CD4-positive, alpha-beta T cell treated with Interleukin-12 subunit alpha and Interleukin-12 subunit beta, for 1 hour (primary cell): ENCODE measurements at places on chromosomes 7 and 10.
A peak's percentile ranks its signal among the peaks of the same experiment; 100 is the strongest.

GRCh38 chr10:105691811-105692210 lies 1050.7 kb downstream of the SORCS3 start:
- no peak for DNase-seq

GRCh38 chr10:60728056-60728455 lies 50.2 kb upstream of the CDK1 start:
- DNase-seq = peak; percentile 77

- DNase-seq = no peak
Observed at GRCh38 chr7:122995600-122995999, at the start of gene TAS2R16. Gene TAS2R16, minus strand, starts transcription at chr7:122995700. Its CDS starts 66 bp downstream, at chr7:122995634.

DNA sequence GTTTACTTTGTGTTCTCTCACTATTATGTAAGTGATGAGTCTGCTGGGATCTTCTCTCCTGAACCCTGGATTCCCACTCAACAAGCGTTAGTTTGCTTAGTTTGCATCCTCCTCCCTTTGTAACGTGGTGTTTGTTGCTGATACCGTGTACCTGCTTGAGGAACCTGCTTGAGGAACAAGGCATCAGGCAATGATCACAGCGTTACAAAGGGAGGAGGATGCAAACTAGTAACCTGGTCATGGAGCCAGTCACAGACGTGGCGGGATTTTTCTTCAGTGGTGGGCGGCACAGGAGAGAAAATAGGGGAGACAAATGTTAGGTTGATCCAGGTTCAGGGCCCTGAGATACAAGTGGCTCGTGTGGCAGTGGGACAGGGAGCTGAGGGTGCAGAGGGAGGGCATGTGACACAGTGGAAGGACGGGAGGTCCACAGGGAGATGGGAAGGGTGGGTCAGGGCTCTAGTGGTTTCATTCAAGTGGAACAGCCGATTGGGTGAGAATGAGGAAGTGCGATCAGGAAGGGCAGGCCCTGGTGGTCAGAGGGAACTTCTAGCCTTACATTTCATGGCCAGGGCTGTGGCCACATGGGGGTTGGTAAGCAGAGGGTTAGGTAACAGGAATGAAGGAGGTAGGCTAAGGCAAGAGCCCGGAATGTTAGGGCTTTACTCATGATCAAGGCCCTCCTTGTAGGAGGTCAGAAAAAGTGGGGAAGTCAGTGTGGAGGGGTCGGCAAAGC lies 38.0 kb downstream of the SNX10 start:
- no peak for DNase-seq

DNA sequence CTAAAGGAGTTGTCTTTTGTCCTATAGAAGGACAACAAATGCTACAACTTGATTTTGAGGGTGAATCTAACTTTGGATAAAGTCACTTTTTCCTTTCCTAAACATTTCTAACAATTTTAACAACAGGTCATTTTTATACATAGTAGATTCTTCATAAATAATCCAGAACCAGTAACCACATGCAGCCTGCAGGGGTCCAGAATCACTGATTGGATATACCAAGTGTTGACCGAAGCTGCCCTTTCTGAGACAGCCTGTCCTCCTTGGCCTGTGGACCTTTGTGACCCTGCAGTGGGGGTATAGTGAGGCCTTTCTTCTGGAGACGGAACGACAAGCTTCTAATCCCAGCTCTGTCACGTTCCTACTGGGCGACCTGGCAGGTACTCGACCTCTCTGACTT lies 34.8 kb upstream of the LAMB4 start:
- DNase-seq = no peak

- no peak for DNase-seq
Observed at GRCh38 chr10:101442456-101442800, 88.5 kb downstream of the BTRC start.

DNA sequence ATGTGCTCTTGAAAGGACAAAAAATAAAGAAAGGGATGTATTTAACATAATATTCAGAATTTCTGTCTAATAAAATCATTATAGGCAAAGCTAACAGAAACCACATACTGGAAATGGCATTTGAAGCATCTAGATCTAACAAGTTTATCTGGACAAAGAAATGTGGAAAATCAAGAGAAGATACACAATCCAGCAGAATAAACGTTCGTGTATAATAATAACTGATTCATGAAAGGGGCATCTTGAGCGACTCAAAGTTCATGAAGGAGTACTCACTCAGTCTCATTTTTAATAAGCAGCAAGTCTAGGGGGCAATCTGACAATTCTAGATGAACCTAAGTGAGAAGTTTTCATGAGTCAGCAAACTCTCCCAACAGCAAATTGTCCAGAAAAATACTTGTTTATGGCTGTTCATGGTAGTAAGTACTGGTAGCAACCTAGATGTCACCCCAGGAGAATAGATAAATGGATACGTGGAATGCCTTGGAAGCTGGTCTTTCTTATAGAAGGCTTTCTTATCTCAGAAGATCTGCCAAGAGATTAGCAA lies 541.8 kb downstream of the INHBA start:
- no peak for DNase-seq

DNA sequence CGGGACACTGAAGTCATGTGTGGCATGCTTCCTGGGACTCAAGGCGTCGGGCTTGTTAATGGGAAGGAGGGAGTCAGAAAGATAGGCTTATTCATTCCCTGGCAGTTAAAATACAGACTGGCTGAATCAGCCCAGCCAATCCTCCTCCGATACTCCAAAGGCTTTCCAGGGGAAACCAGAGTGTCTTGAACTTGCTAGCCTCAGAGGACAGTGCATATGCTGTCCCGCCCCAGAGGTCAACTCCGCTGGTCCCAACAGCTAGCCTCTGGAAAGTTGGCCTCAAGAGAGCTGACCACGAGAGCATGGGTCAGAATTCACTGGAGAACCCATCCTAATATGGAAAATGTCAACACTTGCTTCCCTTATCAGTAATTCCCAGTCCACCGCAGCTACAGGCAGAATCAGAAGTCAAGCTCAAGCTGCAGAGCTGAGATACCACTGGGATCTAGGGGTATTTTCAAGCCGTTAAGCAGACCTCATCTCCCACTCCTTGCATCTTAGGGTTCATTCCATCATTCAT lies 43.0 kb downstream of the ELMO1 start:
- no peak for DNase-seq

DNA sequence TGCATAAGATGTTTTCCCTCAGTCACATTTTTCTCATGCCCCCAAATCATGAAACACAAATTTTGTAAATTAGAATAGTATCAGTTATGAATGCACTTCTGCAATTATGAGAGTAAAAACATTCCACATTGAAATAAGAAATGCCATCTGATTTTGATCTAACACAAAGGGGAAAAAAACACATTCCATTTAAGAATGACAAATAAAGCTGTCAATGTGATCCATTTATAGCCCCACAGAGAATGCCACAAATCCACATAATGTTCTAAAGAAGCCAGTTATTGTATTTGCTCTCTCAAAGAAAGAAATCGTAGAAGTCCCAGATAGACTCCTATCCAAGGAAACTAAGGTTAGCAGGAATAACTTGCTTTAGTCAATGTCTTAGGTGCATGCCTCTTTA lies 48.7 kb upstream of the RHOBTB1 start:
- no peak for DNase-seq
